Pulmonary artery endothelial cell (primary cell): ENCODE measurements at places on chromosomes 5 and 9.

- DNase-seq = no peak
Measured at GRCh38 chr5:10588779-10589447, 25.0 kb downstream of the ANKRD33B start.

- no peak for DNase-seq
Measured at GRCh38 chr9:38065369-38066075, 3.5 kb downstream of the SHB start.

DNA sequence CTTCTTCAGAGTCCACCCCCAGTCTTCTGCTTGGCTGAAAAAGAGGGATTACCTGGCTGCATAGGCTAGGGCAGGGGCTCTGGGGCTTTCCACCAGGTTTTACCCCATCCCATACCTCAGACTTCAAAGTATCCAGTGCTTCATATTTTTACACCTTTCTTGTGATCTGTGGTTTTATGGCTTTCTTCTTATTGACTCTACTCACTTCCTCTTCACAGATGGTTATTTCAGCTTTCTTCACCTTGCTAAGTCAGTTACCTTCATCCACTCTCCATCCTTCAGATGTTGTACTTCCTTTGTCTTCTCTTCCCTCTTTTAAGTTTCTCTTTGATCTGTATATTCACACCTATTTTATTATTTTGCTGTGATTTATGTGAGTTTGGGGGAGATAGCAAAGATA, 104.3 kb downstream of the GRIA1 start:
- DNase-seq = no peak

DNA sequence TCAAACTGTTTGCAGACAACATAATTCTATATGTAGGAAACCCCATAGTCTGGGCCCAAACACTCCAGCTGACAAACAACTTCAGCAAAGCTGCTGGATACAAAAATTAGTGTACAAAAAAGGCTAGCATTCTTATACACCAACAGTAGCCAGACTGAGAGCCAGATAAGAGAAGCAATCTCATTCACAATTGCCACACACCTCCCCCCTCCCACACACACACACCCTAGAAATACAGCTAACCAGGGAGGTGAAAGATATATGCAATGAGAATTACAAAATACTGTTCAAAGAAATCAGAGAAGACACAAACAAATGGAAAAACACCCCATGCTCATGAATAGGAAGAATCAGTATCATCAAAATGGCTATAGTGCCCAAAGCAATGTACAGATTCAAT, 9.0 kb downstream of the MTREX start:
- DNase-seq = no peak

- DNase-seq = no peak
Measured at GRCh38 chr9:91933556-91934352, 16.3 kb downstream of the ROR2 start.

GRCh38 chr5:171424726-171425125, 5.3 kb downstream of the FGF18 start:
- no peak for DNase-seq

GRCh38 chr5:41831155-41831554, 39.1 kb downstream of the OXCT1 start:
- no peak for DNase-seq

DNA sequence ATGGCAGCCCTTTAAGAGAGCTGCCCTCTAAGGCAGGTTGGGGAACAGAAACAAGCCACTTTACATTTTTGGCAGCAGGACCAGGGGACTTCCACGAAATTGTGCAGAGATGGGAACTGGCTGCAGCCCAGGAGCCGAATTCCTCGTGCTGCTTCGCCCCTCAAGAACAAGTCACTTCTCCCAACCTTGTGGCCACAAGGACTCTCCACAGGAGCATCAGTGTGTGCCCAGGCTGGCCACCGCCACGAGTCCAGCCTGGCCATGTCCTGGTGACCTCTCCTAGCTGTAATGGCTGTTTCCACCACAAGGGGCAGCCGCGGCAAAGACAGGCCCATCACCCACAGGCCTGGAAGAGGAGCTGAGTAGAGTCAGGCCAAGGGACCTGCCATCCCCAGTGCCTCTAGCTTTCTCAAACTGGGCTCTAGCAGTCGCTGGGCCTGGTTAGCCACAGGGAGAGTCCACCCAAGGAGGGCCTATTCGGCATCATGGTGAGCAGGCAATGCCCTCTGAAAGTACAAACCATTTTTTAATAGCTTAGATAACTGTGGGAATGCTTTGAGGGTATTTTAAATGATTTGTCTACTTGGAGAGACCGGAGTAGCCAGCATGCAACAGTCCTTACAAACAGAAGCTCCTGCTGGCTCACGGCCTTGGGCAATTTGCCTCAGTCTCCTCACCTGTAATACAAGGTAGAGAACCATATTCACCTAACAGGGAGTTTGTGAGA, 129.0 kb downstream of the COL23A1 start:
- no peak for DNase-seq

- no peak for DNase-seq
Measured at GRCh38 chr5:142445266-142445665, 120.4 kb upstream of the SPRY4 start.

DNA sequence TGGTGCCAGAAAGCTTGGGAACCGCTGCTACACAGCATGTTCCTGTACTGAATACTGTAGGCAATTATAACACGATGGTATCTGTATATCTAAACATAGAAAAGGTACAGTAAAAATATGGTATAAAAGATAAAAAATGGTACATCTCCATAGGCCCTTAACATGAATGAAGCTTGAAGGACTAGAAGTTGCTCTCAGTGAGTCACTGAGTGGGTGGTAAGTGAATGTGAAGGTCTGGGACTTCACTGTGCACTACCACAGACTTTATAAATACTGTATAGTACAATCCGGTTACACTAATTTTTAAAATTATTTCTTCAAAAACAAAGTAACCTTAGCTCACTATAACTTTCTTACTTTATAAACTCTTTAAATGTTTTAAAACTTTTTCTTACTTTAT, 819.9 kb upstream of the GRAMD2B start:
- no peak for DNase-seq

DNA sequence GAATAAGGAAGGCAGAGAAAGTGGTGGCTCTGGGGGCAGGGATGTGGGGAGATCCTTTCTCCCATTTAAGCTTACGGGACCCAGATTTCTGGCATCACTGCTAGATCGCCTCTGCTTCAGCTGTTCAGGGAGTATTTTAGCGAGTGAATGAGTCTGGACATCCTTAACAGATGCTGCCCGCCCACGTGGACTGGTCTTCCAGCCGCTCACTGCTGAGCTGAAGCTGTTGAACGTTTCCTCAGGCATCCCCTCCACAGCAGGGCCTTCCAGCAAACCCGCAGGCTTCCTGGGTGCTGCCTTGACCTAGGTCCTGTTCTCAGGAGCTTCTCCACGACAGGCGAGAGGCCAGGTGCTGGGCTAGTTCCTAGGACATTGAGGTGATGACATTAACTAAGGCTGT, 144.4 kb upstream of the EFNA5 start:
- DNase-seq = no peak

DNA sequence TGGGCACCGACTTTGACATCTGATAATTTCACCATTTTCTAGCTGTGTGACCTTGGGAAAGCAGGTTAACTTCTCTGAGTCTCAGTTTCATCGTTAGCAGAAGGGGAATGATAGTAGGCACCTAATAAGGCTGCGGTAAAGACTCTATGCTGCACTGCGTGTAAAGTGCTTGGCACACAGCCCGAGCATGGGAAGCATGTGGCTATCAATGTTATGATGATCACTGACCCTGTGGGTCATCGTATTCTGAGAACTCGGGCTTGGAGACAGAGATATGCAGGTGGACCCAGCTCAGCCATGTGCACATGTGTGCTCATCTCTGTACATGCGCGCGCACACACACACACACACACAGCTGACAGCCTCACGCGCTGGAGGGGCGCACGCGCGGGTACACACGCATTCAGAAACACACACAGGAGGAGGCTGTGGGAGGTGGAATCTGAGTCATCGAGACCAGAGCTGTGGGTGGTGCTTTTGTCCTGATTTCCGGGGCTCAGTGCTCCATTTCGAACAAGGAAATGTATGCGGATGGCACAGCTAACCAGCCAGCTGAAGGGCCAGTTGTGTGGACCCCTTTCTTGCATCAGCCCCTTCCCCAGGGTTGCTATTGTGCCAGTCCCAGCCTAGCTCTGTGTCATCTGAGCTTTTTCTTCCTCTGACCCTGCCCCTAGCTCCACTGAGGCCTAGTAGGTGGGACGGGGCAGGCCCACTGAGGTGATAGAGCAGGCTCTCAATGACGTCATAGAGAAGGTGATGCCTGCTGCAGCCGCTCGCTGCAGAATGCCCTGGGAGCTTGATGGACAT, 11.1 kb upstream of the ARAP3 start:
- DNase-seq = no peak

DNA sequence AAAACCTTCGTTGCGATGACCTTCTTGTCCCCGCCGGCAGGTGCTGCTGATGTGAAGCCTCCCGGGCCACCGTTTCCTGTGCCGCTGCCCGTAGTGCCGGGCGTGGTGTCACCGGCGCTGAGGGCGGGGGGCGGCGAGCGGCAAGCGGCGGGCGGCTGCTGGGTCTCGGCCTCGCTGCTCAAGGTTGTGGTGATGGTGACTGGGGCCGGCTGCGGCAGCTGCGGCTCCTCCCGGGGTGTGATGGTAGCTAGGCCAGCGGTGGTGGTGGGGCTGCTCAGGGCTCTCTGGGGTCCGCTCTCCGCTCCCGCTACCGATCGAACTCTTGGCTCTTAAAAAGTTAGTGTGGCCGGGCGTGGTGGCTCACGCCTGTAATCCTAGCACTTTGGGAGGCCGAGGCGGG, 36.0 kb upstream of the PTPN3 start:
- DNase-seq = no peak

GRCh38 chr5:147832541-147832940, 1.1 kb upstream of the SPINK1 start:
- DNase-seq = no peak

DNA sequence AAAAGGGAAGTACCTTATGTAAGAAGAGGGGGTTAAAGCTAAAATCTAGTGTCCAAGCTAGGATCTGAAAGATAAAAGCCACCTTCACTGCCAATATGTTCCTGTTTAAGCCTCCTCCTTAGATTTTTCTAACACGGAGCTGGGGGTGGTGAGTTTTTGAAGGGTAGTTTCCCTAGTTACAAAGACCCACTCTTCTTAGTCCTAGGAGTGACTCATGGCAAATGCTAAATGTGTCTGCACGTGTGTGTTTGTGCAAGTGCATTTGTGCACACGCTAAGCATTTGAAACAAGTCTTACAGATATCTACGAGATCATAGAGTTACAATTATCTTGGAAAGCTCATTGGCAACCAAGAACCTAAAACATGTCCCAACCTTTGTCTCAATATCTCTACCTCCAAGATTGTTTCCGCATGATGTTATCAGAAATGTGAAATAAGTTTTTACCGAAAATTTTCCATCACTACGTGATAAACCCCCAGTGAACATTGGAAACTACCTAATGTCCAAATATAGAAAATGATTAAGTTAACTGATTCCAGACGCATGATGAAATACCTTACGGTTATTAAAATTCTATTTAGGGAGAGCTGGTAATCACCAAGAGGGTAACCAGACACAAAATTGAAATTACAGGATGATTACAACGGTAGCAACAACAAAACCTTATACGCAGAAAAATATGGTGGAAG, 78.0 kb upstream of the HRH2 start:
- DNase-seq = no peak

DNA sequence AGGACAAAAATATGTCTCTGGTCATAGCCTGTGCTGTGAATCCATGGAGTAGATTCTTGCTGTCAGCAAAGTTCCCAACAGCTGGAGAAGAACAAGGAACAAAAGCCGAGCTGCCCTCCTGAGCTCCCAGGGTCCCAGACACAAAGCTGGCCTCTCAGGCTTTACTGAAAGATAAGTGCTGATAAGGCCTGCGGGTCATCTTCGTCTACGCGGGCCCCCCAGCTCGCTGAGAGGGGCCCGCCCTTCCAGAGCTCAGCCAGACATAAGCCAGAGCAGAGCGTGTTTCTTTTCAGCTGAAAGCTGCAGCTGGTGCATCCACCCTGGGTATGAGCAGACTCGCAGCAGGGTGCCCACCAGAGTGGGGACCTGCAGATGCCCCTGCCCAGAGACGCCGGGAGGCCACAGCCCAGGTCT, 84.7 kb downstream of the HSD17B3 start:
- DNase-seq = no peak

DNA sequence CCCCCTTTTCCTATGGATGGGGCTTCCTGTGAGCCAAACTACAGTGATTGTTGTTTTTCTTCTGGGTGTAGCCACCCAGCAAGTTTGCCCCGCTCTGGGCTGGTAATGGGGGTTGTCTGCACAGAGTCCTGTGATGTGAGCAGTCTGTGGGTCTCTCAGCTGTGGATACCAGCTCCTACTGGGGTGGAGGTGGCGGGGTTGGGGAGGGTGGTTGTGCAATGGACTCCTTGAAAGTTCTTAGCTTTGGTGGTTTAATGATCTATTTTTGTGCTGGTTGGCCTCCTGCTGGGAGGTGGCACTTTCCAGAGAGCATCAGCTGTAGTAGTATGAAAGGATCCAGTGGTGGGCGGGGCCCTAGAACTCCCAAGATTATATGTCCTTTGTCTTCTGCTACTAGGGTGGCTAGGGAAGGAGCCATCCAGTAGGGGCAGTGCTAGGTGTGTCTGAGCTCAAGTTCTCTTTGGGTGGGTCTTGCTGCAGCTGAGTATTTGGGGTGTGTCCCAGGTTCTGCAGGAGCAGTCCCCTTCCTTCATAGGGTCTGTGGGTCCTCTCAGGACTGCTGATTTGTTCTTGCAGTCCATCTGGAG, 275.6 kb upstream of the PAPPA start:
- DNase-seq = no peak

DNA sequence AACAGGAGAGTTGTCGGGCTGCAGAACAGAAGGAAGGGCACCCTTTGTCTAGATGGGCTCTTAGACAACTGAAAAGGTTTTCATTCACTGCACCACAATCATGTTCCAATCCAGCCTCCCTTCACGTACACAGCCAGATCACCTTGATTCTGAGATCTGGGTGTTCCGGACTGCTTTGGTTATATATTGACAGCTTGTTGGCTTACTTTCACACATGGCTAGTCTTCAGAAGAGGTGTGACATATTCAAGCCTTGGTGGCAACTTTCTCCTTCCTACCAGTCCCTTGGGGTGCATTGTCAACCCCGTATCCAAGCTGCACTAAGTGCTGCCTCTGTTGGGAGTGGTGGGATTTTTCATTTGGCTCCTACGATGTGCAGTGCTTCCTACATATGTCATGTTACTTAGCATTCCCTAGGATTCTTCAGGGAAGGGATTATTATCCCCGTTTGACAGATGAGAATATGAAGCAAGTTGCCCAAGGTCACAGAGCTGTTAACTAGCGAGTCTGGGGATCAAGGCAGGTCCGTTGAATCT, 100.6 kb downstream of the LIFR start:
- no peak for DNase-seq

DNA sequence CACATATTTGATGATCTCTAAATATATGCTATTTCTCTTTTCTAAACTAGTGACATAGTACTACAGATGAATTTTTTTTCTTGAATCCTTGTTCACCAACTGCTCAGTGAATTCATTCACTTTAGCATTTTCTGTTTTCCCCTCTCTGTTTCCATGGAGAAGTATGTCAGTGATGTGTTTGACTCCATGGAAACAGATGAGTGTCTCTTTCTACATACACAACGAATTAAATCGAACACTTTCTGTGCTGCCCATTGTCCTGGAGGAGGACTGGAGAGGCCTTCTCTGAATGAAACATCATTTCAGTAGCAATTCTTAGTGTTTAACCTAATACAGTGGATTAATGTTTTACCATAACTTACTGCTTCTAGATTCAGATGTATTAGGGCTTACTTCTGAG, 9.5 kb downstream of the INVS start:
- DNase-seq = no peak

- DNase-seq = no peak
Measured at GRCh38 chr5:36607114-36607571, 737 bp downstream of the SLC1A3 start.
